ENCODE measurements at places on chromosomes 5 and 9.

- DNase-seq = no peak
These were observed 334.8 kb upstream of the ZNF462 start for GRCh38 chr9:106528158-106528557.

- DNase-seq = no peak
These were observed 16.6 kb downstream of the DMRTA1 start for GRCh38 chr9:22463205-22463604.

DNA sequence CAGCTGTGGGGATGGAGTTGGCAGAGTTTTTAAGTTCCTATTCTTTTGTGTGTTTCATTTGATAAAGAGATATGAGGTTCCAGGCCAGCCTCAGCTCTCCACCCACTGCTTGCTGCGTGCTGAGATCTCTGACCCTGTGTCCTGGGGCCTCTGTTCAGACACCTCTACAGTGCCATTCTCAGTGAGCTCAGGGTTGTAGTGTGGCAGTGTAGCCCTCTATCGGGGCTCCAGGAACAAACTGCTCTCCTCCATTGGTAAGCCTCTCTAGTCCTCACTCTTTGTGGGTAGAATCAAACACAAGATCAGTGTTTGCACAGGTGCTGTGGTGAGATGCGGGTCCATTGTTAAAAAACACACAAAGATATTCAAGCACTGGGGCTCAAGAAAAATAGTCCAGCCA is 386.6 kb upstream of the RPS23 start:
- DNase-seq = no peak

DNA sequence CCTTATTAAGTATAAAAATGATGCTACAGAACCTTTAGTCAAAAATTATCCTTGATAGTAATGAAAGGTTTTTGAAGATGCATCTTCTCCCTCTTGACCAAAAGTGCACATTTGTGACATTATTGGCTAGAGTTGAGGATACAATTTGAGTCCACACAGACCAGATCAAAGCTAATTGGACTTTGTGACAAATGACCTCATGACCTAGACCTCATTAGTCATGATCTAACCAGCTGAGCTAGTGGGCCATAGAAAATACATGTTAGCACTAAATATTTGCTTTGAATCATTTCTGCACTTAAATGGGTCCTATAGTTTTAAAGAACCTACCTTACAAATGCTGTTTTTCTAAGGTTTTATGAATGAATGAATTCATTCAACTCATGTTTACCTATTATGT is 182.1 kb downstream of the RFX3 start:
- DNase-seq = no peak

GRCh38 chr9:85182383-85182782 is 512.9 kb downstream of the NTRK2 start:
- no peak for DNase-seq

GRCh38 chr9:133901184-133901835 is 90.8 kb downstream of the VAV2 start:
- no peak for DNase-seq

GRCh38 chr9:96031366-96031824 is 155.9 kb downstream of the ERCC6L2 start:
- DNase-seq = no peak

DNA sequence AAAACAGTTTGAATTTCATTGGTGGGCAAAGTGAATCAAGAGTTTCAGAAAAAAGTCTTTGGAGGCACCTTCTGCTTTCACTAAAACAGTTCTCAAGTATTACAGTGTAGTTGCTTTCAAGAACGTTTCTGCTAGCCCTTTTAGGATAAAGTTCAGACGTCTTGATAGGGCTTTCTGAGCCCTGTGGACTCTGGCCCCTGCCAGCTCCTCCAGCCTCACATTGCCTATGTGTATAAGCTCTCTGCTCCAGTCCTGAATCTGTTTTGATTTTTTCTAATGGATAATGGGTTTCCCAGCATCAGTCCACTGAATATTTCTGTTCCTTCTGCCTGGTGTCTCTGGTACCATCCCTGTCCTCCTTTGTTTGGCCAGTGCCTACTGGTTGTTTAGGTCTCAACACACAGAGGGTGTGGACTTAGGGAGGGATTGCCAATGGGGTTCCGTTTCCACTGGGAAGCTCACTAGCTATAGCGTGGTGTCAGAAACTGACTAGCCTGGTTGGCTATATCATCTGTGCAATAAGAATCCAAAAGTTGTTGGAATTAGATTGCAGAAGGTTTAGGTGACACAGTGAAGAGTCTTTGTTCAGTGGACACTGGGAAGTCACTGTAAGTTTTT is 26.4 kb downstream of the ARHGAP26 start:
- DNase-seq = no peak

DNA sequence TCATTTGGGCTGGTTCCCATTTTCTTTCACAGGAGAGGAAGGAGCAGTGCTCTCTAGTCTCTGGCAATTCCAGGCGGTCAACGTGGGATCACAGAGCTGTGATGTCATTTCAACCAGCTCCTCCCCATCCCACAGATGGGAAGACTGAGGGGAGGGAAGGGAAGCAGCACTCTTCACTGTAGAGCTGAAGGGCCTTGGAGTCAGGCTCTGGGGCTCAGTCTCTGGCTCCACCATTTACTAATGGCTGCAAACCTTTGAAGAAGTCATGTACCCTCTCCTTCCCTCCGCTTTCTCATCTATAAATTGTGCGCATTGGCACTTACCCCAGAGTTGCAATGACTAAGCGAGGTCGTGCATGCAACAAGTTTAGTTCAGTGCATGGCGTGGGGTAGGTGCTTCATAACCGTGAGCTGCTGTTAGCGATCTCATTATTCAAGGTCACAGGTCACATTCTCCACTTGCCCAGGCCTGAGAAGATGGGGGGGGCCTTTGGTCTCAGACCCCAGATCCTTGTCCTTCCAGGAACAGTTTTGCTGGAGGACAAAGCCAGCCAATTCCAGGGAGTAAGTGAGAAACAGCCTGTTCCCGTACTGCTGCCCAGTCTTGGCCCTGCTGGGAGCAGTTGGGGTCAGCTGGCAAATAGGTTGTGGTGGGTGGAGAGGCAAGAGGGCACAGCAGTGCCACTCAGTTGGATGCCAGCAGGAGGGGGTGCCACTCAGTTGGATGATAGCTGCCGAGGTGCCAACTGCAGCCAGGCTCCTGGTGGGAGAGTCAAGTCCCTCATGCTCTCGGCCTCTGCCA is 136.7 kb downstream of the RGS3 start:
- no peak for DNase-seq

- no peak for DNase-seq
These were observed 663.8 kb upstream of the CDH9 start for GRCh38 chr5:27701931-27702903.

GRCh38 chr5:138391859-138392386 is 39.4 kb downstream of the KDM3B start:
- no peak for DNase-seq

- no peak for DNase-seq
These were observed 206.5 kb downstream of the FANCC start for GRCh38 chr9:95110921-95111525.

DNA sequence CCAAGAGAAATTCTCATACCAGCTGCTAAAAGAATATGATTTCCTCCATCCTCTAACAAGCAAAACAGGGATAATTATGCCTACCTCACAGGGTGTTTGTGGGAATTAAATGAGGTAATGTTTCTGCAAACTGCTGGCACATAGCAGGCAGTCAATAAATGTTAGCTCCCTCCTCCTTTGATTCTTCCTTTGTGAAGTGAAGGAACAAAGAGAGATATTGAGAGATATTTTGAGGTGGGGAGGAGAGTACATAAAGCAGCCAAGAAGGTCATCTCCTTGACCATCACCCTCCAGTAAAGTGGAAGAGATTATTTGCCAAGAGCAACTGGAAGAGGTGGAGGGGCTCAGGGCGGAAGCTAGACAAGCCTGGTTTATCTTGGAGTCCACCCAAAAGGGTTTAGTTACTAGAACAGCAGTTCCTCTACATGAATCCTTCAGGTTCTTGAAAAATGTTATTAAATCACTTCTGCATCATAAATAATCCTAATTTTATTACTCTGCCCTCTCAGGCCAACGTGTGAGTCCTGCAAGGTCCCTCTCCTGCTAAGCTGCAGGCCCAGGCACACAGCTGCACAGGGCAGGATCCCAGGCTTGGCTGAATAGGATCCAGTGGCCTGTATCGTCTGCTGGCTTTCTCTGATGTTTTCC is 35.0 kb upstream of the TLE1 start:
- no peak for DNase-seq

GRCh38 chr5:72179816-72180440 is 72.7 kb downstream of the MAP1B start:
- DNase-seq = no peak

DNA sequence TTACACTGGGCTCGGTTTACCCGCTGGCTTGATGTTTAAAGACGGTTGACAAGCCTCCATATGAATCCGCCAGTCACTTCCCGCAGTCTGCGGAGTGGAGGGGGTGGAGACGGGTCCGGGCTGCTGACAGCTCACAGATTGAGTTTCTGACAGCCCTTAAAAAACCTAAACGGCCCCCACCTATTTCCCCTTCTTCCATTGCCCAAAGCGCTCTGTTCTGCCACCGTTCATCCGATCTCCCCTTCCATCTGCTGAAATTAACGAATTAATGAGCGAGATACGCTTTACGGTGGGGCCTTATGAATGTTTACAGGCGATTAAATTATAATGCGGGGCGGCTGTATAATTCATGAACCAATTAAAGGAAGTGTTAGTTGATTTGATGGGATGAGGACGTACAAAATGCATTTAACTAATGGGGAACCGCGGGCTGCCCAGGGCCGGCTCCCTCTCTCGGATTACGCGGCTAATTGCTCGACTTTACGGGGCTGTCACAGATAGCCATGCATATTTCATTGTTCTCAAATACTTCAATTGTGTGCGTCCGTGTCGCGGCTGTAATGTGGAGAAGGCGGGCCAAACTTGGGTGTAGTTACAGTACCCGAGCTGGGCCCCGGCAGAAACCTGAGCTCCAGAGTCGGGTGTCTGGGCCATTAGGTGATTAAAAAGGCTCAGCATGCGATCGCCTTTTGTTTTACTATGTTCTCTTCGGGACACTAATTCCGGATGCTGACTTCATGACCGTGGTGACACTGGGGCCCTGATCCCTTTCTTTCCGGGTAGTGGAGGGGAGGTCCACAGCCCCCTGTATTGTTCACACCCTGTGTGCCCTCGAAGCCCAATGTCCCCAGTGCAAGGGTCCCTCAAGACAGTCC is 74.9 kb downstream of the GTF3C4 start:
- no peak for DNase-seq

DNA sequence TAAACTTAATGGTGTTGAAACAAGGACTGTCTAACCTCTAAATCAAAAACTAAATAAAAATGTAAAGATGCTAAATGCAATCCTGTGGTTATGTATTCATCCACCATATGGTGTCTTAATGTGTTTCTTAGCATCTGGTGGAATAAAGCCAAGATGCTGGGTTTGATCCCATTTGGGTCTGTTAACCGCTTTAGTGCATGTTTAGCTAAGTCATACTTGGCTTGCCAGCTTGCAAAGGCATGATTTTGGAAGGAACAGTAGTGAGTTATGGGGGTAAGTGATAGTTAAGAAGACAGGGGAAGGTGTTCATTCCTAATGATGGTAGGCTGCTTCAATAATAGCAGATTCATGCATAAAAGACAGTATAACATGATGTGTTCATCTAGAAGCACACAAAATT is 139.0 kb upstream of the SLC27A6 start:
- DNase-seq = no peak

GRCh38 chr5:55934720-55935119 is 60.0 kb downstream of the IL6ST start:
- no peak for DNase-seq

GRCh38 chr5:100697970-100698369 is 162.8 kb downstream of the FAM174A start:
- no peak for DNase-seq

DNA sequence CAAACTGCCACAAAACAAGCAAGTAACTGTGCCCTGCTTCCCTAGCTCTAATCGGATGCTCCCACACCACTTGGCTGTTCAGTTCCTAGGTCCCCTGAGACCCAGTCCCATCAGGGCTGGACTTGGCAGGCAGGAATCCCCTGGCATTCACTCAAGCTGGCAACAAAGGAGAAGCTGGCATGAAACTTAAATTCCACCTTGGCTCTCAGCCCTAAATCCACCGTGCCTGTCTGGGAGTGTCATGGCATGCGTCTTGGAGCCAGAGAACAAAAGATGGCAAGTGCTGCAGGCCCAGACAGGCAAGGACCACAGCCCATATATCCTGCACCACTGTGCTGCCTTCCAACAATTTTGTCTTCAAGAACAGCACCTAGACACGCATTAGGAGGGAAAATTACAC is 38.2 kb downstream of the ETF1 start:
- no peak for DNase-seq

DNA sequence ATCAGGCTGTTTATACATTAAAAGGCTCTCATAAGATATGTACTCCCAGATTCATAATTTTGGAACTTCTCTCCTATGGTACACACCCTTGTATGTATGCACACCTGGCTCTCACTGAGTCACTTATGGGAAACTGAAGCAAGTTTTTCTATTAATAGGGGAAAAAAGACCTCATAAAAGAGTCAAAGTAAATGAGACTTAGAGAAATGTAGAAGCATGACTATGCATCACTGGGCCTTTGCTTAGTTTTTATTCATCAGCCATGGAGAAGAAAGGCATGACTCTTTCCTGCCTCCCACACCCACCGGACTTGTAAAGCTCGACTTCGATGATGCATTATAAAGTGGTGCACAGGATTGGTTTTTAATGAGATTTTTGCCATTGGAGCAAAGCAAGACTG is 28.2 kb downstream of the MTAP start:
- DNase-seq = no peak

DNA sequence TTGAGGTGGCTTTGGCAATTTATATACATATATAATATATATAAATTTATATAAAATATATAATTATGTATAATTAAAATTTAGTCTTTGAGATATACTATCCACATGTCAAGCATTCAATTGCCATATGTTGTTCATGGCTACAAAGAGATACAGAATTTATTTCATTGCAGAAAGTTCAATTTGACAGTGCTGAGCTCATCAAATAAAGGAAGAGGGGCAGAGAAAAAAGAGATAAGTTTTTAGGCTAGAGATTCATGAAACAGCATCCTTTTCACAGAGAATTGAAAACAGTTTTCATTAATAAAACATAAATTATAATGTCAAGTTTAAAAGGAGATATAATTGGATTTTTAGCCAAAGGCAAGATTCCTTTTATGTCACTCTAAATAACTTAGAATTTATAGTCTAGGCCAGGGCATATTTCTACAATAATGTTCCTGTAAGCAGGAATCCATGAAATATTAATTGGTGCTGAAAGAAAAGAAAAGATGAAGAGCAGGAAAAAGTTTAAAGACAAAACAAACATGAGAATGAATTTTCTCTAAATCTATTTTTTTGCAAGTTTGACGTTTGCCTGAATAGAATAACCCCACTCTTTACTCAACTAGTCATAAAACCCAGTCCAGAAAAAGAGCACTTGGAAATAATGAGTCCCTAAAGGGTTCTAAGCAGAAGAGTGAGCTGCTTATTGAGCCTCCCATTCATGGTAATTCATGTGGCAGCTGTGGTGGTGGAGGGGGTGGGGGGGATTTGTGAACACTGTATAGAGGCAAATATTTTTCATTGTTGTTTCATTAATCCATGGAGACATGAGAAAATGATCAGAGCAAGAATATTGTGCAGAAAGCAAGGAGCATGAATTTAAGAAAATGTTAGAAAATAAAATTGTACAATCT is 1279.5 kb downstream of the CDH12 start:
- no peak for DNase-seq

Measured in CD8-positive, alpha-beta memory T cell (primary cell).